ENCODE measurements at places on chromosomes 13 and 19.

DNA sequence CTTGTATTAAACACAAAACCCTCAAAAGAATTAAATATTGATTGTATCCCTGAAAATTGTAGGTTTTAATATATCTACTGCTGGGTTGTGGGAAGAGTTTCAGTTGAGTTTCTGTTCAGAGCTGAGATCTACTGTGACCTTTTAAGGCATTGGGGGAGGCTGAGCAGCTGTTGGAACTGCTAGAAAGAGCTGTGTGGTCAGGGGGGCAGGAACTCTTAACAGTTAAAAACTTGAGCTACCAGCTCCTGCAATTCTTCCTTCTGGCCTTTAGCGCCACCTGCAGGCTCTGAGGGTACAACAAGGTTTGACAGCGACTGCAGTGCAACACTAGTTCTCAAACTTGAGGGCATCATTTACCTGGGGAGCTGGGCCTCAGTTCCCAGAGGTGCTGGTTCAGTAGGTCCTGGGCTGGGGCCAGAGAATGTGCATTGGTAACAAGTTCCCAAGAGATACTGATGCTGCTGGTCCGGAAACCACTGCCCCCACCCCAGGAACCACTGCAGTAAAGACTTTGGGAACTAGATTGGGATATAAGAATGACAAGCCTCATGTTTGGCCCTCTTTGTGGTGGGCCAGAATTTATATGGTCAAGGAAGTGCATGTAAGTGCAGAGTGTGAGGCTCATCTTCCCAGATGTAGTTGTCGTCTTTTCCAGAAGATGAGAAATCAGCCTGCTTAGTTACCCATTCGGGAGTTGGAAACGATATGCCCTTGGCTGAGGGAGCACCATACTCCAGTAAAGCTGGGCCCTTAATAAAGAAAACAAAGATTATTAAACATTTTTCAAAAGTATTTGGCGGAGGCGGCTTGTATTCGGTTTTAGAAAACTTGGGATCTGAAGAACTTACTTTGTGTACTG, 2.6 kb downstream of the RNASEH2B start:
- DNase-seq, result peak; percentile 70

- peak; percentile 61 for DNase-seq
Observed at GRCh38 chr19:1133471-1133929, 29.7 kb downstream of the GPX4 start.

DNA sequence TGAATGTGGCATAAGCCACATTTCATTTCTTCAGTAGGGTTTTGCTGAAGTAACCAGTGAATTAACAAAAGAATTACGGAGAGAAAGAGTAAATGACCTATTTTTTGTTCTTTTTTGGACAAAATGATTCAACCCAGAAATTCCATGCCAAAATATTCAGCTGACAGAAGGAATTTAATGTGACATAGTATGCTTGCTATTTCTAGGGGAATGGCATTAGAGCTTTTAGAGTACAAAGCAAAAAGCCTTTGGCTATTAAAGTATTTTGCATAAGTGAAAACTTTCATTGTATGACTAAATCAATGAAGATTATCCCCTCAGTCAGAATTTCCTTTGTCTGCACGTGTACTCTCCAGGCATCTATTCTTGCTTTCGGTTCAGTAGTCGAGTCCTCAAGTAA, 465.3 kb downstream of the COG6 start:
- no peak for DNase-seq

DNA sequence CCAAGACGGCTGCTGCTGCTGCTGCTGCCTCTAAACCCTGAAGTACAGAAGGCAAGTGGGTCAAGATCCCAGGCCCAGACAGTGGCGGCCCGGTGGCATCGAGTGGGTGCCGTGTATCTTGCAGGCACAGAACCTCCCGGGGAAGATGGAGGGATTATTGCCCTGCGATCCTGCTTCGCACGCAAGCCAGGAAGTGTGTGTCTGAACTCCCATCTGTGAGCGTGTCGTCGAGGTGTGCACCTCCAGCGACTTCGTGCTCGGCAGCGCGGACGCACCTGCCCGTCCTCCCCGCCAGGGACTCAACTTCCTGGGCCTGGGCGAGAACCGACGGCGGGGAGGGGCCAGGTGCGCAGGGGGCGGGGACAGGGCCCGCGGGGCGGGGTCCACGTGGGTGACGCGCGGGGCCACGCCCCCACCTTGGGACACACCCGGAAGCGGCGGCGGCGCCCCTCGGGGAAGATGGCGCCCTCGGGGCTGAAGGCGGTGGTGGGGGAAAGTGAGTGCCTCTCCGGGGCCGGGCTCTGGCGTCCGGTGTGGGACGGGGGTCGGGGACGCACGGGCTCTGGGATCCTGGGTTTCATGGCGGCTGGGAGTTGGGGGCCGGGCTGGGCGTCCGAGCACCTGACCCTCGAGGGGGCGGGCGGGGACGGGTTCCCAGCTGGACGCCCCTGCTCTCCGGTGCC, at the start of gene STXBP2:
STXBP2 (plus strand) TSS at position 420 of the 683 bp plus-strand sequence; CDS start at position 460, 40 bp downstream.
- peak; percentile 95 for DNase-seq

DNA sequence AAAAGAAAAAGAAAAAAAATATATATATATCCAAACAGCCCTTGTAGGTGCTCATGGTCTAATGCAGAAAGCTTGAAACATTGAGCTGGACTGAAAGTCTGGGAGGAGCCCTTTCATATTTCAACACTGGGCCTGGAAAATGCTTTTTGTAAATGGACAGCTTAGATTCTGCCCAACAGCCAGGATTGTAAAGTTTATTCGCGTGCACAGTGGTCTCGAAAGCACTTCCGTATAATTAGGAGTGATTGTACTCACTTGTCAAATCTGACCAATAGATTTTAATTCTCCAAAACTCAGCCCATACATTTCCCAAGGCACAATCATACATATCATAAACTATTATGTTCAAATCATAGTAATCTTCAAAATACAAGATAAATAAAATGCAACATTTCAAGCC, 260.1 kb downstream of the COL4A1 start:
- no peak for DNase-seq

Measured in stimulated activated CD4-positive, alpha-beta T cell treated with anti-CD3 and anti-CD28 coated beads, TNF-alpha, amount 100 ng/mL, for 1 hour (primary cell).